CD4-positive, alpha-beta memory T cell (primary cell): ENCODE measurements at places on chromosomes 7 and 10.

- DNase-seq, result no peak
Measured at GRCh38 chr10:90842725-90843124, 15.1 kb downstream of the HTR7 start.

DNA sequence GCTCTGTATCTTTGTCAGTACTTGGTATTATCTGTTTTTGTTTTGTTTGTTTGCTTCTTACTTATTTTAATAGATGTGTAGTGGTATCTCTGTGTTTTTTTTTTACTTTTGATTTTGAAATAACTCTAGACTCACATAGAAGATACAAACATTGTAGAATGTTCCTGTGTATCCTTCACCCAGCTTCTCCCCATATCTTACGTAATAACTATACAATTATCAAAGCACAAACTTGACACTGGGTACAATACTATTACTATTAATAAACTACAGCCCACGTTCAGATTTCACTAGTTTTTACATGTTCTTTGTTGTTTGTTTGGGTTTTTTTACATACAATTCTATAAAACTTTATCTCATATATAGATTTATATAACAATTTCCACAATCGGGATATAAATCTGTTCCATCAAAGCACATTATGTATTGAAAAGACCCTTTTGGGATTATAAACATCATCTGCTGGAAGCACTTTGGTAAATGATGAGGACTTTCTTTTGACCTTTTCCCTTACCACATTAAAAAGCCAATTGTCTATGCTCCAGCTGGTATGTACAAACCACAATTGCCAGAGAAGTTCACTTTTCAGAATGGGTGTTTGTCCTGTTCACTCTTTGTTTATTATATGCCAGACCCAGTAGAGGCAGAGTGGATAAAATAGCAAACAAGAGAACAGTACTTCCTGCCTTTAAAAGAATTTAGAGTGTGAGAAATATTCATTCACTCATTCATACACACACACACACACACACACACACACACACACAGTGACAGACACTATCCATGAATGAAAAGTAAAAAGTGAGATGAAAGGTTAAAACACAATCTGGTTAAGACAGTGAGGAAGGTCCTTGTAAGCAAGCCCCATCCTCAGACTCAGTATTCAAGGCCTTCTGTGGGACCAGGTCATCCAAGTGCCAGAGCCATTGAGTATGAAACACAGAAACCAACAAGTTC is 113.0 kb downstream of the SGMS1 start:
- no peak for DNase-seq

DNA sequence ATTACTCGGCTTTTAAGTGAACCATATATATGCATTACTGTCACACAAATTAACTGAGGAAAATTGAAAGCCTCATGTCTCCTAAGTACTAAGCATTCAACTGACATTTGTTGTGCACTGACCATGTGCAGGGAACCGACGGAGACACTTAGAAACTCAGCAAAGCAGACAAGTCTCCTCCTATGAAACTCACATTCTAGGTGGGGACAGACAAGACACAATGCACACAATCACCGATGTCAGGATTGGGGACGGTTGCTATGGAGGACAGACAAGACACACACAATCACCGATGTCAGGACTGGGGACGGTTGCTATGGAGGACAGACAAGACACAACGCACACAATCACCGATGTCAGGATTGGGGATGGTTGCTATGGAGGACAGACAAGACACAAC is 134.0 kb downstream of the PTPRN2 start:
- DNase-seq, result no peak

DNA sequence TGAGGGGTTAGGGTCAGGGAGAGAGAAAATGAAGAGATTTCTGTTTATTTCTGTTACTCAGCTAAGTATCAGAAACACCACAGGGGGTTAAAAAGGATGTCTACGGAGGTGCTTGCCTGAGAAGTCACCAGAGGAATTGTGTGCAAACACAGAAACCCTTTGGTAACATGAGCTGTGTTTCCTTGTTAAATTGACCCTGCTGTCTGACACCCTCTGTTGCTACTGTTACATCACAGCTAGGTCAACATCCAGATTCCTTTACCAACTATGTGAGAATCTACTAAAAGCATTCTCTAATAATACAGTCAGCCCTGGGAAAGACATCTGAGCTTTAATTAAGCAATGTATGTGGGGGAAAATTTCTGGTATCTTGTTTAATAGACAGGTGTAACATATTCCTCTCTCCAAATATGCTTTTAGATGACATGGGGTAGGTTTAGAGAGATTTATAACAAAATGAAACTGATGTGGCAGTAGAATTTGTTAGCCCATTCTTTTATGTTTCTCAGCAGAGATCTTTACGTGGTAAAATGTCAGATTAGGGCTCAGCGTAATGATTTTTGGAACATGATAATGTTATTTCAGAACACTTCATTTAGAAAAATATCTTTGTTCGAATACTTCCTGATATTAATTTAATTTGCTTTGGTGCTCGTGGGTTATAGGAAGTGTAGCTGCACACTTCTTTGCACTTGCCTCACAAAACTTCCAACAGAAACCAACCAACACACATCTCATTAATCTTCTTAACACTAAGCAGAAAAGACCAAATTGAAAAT is 168.0 kb upstream of the AHR start:
- DNase-seq, result no peak
